ENCODE measurements at places on chromosomes 16 and 17. TPM values are rescaled to one million over a fixed set of nuclear protein-coding genes. Genes with fewer than 3 reads are reported as not detected.

The DNAH3 gene
- not detected for total RNA-seq

The CACNG3 gene
- total RNA-seq: not detected

The GHDC gene
- total RNA-seq: 33.7 TPM

The KRTAP4-4 gene
- total RNA-seq: not detected

The USP43 gene
- total RNA-seq: 1.3 TPM

The TERF2IP gene
- 48.2 TPM for total RNA-seq
